Transverse colon (tissue), 4 donors: ENCODE measurements at places on chromosomes 6 and 20. TPM values are rescaled to one million over a fixed set of nuclear protein-coding genes. Genes with fewer than 3 reads are reported as not detected.
A peak's percentile ranks its signal among the peaks of the same experiment; 100 is the strongest.

The MAFB gene
- 12.2 TPM for total RNA-seq

The ACSS1 gene
- total RNA-seq: 44.9 TPM

The ANKRD66 gene
- total RNA-seq: not detected

- peak; percentile 20 for DNase-seq
Measured at GRCh38 chr20:9500121-9500520, 14.3 kb upstream of the LAMP5 start.

DNA sequence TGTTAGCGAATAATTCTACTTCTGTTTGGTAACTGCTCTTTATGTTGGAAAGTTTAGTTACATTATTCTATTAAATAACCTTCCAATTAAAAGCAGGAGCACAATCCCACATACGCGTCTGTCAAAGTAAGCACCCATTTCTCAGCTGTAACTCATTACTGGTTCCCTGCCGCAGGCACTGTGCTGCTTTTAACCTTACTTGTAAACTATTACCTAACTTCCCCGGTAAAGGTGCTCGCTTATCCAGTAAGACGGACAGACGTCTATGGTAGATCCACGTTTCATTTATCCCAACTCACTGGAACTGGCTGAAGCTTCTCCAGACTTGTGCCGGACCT, 529 bp upstream of the ENPP4 start:
- DNase-seq: no peak

DNA sequence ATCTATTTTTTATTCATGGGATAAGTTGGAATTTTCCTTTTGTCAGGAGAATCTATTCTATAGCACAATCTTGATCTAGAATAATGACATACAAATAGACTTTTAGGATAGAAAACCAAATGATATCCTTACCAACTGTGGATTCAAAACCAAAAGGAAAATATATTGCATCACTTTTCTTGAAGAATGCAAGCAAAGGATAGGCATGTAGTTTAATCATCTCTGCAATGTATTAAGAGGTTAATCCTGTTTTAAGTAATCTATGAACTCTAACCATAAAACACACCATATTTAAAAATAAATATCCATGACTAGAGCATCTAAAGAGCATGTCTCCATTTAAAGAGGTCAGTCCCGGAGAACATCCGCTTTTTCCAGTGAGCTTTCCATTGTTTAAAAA, 106.7 kb upstream of the CNKSR3 start:
- no peak for DNase-seq

- no peak for DNase-seq
Measured at GRCh38 chr6:41224800-41225199, 3.3 kb upstream of the TREML4 start.

DNA sequence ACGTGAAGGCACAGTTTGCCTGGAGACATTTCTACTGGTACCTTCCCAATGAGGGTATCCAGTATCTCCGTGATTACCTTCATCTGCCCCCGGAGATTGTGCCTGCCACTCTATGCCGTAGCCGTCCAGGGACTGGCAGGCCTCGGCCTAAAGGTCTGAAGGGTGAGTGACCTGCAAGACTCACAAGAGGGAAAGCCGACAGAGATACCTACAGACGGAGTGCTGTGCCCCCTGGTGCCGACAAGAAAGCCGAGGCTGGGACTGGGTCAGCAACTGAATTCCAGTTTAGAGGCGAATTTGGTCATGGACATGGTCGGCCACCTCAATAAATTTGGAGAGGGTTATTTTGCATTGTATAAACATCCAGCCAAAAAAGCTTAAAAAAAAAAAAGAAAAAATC, 420.3 kb upstream of the FLRT3 start:
- no peak for DNase-seq

- DNase-seq: no peak
Measured at GRCh38 chr20:8251201-8251575, 119.1 kb downstream of the PLCB1 start.

GRCh38 chr6:109561844-109562243, 78.8 kb upstream of the ZBTB24 start:
- no peak for DNase-seq

DNA sequence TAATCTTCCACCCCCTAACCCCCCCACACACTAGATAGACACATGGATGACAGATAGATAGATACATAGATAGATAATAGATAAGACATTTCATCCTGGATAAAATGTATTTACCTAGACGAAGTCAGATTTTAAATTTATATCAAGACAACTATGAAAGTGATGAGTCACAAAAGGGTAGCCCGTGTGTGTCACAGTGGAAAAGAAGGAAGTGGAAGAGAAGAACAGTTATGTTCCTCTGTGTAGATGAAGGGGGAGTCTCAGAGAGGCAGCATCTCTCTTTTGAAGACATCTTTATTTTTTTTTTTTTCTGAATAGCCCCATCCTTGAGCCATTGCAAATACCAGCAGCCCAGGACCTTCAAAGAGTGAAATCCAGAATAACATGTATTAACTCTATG, 121.7 kb upstream of the VGLL2 start:
- DNase-seq: no peak
